ENCODE measurements at places on chromosomes 3 and 15.

GRCh38 chr3:197298945-197299854, 788 bp upstream of the DLG1 start:
- no peak for DNase-seq

- no peak for DNase-seq
Measured at GRCh38 chr15:40081691-40082194, 26.9 kb downstream of the BMF start.

GRCh38 chr3:21979706-21980105, 228.7 kb upstream of the ZNF385D start:
- no peak for DNase-seq

GRCh38 chr3:136979684-136980083, 21.9 kb downstream of the IL20RB start:
- no peak for DNase-seq

GRCh38 chr3:54322354-54322753, 200.0 kb downstream of the CACNA2D3 start:
- peak; percentile 4 for DNase-seq

DNA sequence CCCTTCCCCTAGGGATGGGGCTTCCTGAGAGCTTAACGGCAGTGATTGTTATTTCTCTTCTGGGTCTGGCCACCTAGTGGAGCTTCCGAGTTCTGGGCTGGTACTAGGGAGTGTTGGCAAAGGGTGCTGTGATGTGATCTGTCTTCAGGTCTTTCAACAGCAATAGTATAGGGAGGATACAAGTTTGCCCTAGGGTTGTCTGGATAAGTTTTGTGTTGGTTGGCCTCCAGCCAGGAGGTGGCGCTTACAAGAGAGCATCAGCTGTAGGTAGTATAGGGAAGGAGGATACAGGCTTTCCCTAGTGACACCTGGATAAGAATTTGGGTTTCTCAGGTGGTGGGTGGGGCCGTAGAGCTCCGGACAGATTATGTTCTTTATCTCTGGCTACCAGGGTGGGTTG, 19.2 kb upstream of the CPOX start:
- no peak for DNase-seq

DNA sequence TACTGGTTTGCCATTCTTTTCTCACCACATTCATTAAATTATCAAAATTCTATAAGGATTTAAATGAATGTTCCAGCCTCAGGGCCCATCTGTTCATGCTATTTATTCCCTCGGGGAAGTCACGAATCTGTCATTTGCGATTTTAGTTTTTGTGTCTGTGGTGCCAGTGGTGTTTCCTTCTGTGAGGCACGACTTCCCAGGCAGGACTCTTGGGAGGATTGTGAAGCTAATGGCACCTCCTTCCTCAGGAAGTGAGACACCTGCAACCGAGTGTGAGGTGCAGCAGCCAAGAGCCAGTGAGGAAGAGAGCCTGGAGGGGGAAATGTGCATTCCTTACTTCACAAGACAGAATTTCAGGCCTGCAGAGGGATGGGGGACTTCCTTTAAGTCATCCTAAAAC, 24.1 kb downstream of the SV2B start:
- DNase-seq: no peak

GRCh38 chr3:186841620-186842019, 890 bp upstream of the ADIPOQ start:
- DNase-seq: no peak

GRCh38 chr3:36876181-36876936, 68.5 kb downstream of the TRANK1 start:
- no peak for DNase-seq

GRCh38 chr15:62325597-62325996, 160.5 kb upstream of the C2CD4B start:
- DNase-seq: no peak

DNA sequence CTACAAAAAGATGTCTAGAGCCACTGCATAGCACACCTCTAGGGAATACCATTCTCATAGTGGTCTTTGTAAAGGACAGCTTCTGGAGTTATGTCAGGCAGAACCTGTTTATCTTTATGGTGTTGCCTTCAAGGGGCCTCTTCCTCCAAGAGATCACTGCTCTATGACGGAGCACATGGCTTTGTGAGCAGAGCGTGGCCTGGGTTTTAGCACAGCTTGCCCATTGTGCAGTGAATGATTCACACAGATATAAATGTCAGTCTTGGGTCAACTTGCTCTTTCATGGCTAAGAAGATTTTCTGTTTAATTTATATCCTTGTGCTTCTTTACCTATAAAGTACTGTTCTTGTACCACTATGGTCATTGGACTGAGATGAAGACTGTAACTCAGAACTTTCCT, 41.5 kb upstream of the RBMS3 start:
- DNase-seq: no peak

DNA sequence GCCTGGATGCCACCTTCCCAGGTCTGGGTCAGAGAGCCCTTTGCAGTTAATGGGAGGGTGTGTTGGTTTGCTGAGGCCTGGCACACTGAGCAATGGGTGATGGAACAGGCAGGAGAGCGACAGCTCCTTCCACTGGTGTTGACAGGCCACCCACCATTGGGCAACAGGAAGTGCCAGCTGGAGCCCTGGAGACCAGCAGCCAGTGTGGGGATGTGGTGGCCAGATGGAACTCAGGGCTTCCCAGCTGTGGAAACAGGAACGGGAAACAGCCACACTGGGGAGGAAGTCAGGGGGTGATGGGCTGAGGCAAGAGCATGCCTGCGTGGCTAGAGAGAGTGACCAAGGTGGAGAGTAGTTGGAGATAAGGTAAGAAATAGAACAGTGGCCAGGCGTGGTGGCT, 9.3 kb downstream of the PSTPIP1 start:
- no peak for DNase-seq

DNA sequence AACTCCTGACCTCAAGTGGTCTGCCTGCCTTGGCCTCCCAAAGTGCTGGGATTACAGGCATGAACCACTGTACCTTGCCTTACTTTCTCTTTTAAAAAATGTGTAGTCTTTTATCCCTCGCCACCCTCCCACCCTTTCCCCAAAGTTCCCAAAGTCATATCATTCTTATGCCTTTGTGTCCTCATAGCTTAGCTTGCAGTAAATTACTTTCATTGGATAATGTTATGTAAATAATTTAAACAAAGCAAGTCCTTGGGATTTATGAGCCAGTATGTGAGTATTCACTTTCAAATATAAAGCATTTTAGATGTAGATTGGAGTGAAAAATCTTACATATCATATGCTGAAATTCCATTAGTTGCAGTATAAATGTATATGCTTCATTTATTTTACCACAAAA, 11.0 kb downstream of the GTF2A2 start:
- DNase-seq: no peak

- DNase-seq: no peak
Measured at GRCh38 chr15:55695432-55695831, 47.5 kb downstream of the PRTG start.

GRCh38 chr3:1501406-1502115, 408.7 kb downstream of the CNTN6 start:
- DNase-seq: no peak

DNA sequence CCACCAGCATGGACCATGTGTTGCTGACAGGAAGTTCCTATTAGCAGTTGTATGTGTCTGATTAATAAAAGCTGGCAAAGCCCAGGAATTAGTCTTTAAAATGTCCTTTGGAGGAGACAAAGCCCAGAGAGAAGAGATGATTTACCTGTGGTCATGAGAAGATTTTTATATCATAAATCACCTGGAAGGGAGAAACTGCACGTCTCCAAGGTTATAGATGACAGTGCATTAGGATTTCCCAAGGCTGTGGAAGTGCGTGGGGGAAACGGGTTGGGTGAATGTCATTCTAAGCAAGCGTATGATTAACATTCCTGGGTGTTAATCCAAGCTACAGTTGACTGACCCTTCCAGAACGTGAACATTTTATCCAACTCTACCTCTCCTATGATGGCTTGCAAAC, 76.6 kb downstream of the SLC6A11 start:
- no peak for DNase-seq

DNA sequence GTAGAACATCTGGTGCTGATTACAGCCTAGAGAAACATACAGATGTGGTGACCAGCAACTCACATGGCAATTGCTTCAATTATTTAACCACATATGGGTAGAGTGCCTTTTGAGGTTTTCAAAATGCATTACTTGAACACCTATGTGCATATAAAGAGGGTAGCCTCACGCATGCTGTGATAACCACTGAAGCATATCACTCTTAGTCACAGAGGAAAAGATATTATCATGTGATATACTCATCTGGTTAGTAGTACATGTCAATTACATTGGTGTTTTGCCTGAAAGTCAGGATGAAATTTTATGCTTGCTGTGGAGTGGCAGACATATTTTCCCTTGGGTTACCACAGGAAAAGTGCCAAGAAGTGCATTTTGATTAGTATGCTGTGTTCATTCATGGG, 459.3 kb upstream of the AGTR1 start:
- DNase-seq: no peak

DNA sequence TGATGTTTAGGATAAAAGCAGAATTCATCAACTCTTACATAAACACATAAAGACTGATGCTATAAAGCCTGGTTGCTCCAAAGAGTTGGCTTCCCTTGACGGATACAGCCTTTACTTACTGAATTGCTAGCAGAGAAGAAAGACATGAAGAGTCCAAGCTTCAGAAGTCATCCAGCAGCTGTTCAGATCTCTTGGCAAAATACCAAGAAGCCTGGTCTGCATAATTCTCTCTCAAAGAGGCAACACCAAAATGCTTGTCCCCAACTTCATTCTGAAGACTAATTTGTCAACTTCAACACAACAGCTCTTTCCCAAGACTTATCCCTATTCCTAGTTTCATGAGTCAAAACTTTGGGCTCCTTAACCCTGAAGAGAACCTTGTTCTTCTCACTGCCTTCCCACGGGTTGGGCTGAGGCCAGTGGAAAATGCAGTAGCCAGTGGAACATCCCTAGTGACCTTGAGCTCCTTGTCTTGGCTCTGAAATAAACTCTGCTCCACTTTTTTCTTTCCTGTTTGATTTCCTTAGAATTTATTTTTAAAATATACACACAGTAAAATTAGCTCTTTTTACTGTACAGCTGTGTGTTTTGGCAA, 119.2 kb upstream of the THBS1 start:
- DNase-seq: no peak

DNA sequence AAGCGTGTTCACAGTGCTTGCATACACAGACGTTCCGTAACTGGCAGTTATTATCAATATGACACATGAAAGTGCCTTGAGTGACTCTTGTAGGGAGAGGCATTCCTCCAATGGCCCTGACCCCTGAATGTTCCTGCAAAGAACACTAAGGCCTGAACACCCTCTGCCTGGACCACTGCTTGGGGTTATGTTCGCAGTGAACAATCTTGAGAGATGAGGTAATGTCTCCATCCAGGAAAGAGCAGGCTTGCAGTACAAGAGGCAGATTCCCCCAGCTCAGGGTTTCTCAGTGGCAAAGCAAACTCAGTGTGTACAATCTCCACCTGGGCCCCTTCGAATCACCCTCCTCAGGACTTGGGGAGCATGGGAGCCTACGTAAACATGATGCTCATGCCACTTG, 324.6 kb downstream of the MAGI1 start:
- DNase-seq: no peak

- DNase-seq: no peak
Measured at GRCh38 chr3:15499536-15499935, 22.0 kb downstream of the COLQ start.

GRCh38 chr3:4856136-4856535, 123.1 kb upstream of the BHLHE40 start:
- no peak for DNase-seq

DNA sequence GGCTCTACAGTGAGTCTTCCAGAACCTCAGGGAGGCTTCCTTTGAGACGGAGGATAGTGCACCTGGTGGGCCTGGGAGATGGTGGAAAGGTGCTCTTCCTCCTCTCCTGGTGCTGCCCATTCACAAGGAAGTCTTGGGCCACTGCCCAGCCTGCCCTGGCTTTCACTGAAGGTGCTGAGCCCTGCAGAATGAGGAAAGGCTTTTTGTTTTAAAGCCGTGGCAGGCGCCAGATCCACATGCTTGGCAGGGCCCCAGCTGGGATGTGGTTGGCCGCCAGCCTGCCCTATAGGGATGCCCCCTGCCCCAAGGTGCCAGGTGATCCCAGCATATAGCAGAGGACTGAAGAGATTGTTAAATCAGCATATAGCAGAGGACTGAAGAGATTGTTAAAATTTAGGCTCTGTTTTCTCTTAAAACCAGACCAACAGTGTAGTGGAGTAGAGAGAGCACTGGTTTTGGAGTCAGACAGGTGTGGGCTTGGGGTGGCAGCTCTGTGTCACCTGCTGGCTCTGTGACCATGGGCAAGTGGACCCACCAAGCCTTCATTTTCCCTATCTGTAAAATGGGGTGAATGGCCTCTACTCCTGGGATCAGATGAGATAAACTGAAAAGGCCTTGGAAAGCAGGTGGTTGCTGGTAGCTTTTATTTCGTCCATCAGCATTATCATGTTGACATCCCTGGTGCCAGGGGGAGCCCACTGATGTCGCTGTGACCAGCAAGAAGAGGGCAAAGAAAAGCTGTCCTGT, 53.3 kb downstream of the SLC6A6 start:
- DNase-seq: no peak

GRCh38 chr3:23258110-23258509, 55.0 kb downstream of the UBE2E2 start:
- no peak for DNase-seq

DNA sequence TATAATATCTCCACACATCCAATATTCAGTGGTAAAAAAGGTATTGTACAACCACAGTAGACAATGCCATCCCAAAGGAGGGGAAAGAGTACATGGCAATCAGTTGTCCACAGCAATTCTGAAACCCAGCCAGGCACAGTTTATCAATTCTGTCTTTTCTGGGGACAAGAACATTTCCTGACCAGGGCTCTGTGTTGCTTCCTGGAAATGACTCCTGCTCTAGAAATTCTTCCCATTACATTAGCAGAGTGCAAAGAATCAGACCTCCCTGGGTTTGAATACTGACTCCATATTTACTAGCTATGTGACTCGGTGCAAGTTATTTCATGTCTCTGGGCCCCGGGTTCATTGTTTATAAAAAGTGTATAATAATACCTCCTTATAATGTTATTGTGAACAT, 220.4 kb upstream of the CFAP20DC start:
- DNase-seq: no peak

- no peak for DNase-seq
Measured at GRCh38 chr3:27826448-27826847, 104.3 kb upstream of the EOMES start.

- no peak for DNase-seq
Measured at GRCh38 chr3:151316267-151316991, at the start of gene GPR87. Gene GPR87 (minus strand): TSS chr3:151316820. CDS start chr3:151300100, 16,720 bp downstream.

DNA sequence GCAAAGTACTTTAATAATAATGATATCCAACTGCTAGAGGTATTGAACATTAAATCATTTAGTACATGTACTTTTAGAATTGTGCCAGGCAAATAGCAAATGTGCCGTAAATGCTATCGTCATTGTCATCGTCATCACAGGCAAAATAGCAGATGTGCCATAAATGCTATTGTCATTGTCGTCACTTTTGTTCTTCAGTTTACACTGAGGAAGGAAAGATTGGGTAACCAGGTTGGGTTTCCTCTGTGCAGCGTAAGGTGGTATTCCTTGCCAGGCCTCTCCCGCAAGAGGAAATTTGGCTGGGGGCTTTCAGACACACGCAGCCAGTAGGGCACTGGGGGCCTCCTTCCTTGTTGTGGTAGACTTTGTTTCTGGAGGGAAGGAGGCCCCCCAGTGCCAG, 26.4 kb downstream of the ABHD17C start:
- DNase-seq: no peak

GRCh38 chr3:111619833-111620232, 24.7 kb upstream of the ZBED2 start:
- no peak for DNase-seq
